ENCODE measurements at places on chromosomes 11 and 22.

- no peak for DNase-seq
These were observed 30.1 kb upstream of the CECR2 start for GRCh38 chr22:17339095-17339693.

DNA sequence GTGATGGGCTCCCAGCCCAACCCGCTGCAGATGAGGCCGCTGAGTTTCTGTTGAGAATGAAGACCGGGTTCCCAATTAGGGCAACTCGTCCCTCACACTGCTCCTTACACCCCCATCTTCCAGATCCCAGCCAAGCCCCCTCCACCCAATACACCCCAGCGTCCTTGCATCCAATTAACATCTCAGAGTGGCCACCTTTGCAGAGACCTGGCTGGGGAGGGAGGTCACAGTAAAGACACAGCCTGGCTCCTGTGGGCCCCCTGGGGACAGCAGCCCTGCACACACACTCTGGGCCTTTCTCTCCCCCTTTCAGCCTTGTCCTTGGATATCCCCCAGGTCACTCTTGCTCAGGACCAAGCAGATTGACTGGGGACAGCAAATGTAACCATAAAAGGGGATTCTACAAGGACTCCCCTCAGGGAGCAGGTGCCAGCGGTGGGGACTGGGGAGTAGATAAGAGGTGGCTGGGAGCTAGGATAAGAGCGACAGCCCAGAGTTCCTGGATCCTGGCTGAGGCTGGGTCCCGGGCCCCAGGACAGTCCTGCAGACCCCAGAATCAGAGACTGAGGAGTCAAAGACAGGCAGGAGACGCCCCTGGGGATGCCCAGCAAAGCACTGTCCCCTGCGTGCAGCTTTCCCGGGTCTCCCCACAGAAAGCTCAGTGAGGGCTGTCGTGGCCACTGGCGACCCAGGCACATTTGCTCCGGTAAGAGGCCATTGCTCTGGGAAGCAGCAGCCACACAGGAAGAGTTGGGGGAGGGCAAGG is 8.4 kb downstream of the APOBEC3A start:
- DNase-seq = no peak

- DNase-seq = no peak
These were observed 31.2 kb downstream of the C11orf71 start for GRCh38 chr11:114368918-114369680.

DNA sequence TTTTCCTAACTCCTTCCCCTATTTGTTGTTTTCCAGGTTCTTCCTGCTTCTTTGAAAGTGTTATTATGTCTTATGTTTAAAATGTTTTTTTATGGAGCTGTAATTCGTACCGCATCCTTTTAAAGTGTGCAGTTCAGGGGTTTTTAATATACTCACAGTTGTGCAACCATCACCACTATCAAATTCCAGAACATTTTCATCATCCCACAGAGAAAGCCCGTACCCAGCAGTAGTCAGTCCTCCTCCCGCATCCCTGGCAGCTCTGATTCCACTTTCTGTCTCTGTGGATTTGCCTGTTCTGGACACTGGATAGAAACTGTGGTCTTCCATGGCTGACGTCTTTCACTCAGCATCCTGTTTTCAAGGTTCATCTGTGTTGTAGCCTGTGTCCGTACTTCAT is 73.7 kb downstream of the JAM3 start:
- DNase-seq = no peak

DNA sequence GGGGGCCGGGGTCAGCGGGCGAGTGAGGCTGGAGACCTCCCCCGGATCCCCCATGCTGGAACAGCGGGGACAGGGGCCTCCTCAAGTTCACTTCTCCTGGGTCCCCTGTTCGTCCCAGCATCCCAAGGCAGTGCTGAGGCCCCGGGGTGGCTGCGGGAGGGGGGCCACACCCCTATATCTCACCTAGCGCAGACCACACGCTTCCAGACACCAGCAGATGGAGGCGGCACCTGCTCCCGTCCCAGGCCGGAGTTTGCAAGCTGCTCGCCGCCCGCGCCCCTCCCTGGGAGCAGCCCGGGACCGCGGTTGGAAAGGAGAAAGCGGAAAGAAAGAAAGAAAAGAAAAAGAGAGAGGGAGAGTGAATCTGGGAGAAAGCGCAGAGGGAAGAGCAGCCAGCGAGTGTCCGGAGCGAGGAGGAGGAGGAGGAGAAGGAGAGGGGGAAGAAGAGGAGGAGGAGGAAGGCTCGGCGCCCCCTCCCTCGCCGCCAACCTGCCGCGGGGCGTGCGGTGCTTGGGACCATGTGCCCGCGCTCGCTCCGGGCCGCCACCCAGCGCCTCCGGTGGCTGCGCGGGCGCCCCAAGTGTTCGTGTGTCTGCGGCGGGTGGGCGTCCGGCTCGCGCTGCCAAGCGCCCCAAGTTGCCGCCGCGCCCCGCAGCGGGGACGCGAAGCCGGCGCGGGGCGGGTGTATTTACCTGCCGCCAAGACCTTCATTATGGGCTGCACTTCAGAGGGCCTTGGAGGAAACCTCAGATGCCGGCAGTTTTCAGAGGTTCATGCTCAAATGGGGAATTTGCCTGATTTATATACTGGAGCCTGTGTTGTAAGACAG is at the start of gene LIF:
Gene LIF, minus strand, starts transcription at position 775 of the 829 bp plus-strand sequence. Its CDS starts 64 bp downstream, at position 711.
- DNase-seq = peak; percentile 83

GRCh38 chr11:35811783-35812182 is 132.1 kb upstream of the LDLRAD3 start:
- DNase-seq = no peak

DNA sequence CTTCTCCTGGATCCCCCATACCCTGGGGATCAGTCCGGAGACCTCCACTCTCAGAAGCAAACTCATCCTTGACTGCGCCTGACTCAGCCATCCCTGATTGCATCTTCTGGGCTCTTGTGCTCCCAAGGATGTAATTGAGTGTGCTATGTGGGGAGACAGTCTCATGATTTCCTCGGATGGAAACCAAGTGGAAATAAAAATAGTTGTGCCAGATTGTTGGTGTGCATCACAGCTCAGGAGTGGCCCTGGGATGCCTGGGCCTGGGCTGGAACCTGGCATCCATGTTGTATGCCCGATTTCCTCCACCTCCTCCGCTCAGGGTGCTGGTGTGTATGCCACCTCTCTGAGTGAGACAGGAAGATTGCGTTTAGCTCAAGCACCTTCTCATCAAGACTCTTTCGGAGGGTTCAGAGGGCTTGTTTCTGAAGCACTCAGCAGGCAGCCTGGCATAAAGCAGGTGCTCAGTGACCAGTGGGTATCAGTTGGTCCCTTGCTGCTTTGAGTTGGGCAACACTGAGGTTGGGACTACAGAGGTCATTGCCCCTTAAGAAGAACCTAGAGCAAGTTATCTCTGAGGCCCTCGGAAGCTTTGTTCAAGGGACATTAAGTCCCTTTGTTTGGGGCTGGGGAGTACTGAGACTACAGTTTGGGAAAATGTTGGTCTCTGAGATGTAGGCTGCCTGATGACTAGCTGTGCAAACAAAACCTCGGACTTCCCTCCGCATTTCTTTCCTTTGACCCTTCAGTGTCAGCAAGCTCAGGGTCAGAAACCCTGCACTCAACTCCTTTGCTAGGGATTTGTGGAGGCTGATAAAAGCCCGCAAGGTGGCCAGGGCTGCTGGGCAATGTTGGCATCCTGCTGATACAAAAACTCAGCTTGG is 24.8 kb upstream of the MICAL2 start:
- no peak for DNase-seq

GRCh38 chr22:40276996-40277823 is 69.1 kb upstream of the ADSL start:
- no peak for DNase-seq

DNA sequence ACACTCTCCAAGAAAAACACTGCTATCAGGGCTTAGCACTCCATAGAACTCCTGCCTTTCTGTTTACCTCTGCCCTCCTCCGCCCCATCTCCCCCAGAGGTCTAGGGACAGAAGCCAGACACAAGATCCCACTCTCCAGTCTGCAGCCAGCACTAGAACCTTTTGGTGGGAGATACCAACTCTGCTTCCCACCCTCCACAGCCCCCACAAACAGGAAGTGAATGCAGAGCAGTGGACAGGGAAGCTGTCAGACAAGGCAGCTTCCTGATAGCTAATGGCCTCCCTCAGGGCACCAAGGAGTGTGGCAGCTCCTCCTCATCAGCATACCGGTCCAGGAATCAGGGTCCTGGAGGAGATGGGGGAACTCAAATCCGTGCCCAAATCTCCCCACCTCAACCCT is 5.1 kb downstream of the SCN4B start:
- DNase-seq = no peak

GRCh38 chr11:35239471-35240075 is 100.6 kb downstream of the CD44 start:
- no peak for DNase-seq

GRCh38 chr11:119282495-119282894 is 34.4 kb downstream of the MCAM start:
- DNase-seq = no peak

GRCh38 chr11:88315981-88316441 is 21.5 kb downstream of the CTSC start:
- no peak for DNase-seq

DNA sequence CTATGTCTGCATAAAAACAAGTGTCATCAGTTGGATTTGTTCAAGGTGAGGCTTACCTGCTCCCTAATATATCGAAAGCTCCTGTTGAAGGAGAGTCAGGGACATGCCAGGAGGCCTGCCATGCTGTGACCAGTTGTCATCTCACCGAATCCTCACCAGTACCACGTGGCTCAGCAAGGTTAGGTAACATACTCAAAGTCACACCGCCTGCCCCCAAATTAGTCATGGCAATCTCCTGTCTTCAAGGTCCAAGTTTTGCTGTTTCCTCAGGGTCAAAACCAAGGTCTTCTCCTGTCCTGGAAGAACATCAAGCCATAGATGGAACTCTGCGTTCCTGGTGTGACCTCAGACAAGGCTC is 67.8 kb downstream of the IGLL1 start:
- no peak for DNase-seq

GRCh38 chr11:131910523-131911387 is 540.3 kb downstream of the NTM start:
- no peak for DNase-seq

GRCh38 chr11:102530558-102530957 is at the start of gene MMP7:
Gene MMP7, minus strand, starts transcription at chr11:102530747. Its CDS starts 47 bp downstream, at chr11:102530700.
- no peak for DNase-seq

DNA sequence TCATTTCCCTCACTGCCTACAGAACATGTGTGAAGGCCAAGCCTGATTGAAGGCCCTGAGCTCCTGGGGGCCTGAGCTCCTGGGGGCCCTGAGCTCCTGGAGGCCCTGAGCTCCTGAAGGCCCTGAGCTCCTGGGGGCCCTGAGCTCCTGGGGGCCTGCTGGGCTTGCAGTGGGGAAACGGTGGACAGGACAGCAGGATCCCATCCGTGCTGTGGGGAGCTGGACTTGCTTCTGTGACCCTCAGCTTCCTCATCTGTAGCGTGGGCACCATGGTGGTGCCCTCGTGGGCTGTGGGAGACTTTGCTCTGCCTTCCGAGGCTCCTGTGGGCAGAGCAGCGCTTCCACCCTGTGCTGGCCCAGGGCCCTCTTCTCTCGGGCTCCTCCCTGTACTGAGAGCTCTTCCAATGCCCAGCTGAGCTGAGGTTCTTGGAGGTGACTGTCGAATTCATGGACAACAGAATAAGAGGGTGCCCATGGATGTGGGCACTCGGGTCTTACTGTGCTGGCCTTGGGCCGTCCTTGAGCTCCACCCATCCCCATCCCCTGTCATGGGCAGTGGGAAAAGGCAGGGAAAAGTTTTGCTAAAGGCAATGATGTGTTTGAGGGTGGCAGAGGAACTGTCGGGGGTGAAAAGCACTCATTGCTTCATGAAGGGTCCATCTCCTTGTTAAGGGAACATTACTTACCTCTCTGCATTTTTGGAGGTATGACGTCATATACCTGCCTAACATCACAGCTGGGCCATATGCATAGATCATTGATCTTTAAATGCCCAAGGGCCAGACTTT is 786.7 kb downstream of the TBC1D22A start:
- no peak for DNase-seq

GRCh38 chr22:23913306-23913660 is 19.1 kb downstream of the MIF start:
- peak; percentile 37 for DNase-seq

GRCh38 chr11:65109231-65110198 is 2.2 kb upstream of the TM7SF2 start:
- no peak for DNase-seq

- DNase-seq = no peak
These were observed 105.8 kb downstream of the SERGEF start for GRCh38 chr11:17907046-17907445.

DNA sequence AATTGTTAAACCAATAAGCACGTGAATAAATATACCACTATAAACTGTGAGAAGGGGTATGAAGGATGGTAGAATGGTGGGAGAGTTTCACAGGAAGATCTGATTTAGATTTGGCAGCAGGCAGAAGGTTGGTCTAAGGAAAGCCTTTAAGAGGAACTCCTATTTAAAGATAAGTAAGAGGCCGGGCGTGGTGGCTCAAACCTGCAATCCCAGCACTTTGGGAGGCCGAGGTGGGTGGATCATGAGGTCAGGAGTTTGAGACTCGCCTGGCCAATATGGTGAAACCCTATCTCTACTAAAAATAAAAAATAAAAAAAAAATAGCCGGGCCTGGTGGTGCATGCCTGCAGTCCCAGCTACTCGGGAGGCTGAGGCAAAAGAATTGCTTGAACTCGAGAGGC is 45.8 kb upstream of the CXCR5 start:
- DNase-seq = no peak

DNA sequence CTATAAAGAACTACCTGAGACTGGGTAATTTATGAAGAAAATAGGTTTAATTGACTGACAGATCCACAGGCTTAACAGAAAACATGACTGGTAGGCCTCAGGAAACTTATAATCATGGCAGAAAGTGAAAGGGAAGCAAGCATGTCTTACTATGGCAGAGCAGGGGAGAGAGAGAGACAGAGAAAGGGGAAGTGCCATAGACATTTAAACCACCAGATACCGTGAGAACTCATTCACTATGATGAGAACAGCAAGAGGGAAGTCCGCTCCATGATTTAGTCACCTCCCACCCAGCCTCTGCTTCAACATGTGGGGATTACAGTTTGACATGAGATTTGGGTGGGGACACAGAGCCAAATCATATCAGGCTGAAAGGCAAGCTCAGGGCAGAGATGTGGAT is 327.1 kb upstream of the DDI1 start:
- no peak for DNase-seq

DNA sequence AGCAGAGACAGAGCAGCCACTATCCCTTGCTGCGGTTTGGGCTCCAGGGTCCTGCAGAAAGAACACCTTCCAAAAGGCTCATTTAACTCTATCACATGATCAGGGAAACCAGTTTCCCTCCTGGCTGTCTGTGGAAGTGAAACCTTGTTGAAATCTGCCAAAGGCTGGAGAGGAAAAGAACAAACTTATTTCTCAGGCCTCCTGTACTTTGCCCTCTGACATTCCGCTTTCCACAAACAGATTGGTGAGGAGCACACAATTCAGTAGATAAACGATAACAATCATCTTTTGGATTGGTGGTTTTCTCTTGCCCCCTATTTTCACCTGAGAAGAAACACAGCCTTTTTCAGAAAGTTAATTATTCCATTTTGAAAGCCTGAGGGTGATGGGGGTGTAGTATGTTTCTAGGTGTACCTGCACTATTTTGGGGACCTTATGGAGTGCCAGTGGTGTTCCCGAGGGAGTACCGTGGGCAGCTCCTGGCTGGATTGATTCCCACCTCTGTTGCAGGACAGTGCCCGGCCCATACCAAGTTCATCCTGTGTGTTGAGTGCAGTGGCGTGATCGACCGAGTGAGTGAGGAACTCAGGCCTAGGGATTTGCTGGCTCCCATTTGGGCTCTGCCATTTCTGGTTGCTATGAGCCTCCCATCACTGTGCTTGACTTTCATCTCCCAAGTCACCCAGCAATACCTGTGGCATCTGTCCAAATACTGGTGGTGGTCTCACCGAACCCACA is 102.0 kb downstream of the TBC1D22A start:
- no peak for DNase-seq

- DNase-seq = no peak
These were observed 24.6 kb downstream of the MB start for GRCh38 chr22:35592418-35592967.

Data from activated CD4-positive, alpha-beta T cell treated with anti-CD3 and anti-CD28 coated beads, Interleukin-2, amount 50 U/mL, for 16 hours (primary cell).